ENCODE measurements at places on chromosomes 13 and 19.

DNA sequence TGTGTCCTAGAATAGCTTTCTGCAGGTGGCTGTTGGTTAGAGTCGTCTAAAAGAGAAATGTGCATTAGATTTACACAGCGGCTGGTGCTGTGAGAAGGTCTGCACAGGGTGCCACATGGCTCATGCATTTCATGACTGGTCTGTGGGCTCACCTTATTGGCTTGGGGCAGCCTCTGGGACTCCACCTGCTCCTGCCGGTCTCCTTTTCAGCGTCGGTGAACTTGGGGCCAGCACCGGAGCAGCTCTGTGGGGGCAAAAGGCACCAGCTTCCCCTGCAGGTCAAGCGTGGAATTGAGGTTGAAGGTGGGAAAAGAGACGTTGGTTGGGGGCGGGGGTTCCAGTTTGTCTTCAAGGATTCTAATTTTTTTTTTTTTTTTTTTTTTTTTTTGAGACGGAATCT lies 3.1 kb upstream of the PNMA8C start:
- DNase-seq = no peak

DNA sequence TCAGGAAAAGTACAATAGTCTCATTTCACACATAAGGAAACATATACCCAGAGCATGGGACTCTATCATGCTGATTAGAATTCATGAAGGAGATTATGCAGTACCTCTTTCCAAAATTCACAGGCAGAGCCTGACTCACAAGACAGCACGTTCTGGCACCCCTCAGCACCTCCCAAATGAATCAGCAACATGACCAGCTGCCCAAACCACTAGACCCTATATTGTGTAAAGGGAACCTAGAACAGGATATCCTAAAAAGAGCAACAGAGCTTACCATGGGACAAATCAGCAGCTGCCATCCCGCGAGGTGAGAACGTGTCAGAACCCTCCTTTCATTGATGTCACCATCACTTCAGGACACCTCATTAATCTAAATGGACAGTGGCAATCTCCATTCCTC lies 2.5 kb downstream of the ZNF426 start:
- no peak for DNase-seq

DNA sequence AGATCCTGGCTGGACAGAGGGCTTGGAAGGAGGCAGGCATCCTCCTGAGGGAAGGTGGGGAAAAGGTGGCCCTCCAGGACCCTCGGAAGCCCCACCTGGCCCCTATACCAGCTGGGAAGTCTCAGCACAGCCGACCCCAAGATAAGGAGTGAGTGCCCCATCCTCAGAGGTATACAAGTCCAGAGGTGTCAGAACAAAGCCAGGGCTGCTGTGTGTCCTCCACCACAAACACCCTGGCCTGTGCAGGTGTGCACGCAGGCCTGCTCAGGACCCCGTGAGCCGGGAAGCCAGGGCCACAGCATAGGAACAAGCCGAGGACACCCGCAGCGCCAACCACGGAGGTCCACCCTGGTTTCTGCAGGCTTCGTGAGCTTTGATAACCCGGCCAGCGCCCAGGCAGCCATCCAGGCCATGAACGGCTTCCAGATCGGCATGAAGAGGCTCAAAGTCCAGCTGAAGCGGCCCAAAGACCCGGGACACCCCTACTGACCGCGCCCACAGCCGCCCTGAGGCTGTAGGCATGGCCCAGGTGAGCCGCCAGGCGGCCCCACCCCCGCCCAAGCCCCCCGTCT lies 68.6 kb downstream of the CELF5 start:
- DNase-seq = no peak

- no peak for DNase-seq
Observed at GRCh38 chr19:7638802-7639465, 2.0 kb downstream of the STXBP2 start.

DNA sequence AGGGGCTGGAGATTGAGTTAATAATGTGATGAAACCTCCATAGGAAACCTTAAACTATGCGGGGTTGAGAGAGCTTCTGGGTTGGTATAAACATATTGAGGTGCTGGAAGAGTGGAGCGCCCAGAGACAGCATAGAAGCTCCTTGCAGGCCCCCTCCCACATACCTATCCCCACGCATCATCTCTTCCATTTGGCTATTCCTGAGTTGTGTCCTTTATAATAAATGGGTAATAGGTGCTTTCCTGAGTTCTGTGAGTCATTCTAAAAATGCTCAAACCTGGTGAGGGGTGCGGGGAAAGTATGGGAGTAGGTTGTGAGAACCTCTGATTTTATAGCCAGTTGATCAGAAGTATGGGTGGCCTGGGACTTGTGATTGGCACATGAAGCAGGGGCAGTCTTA lies 14.6 kb downstream of the CCDC122 start:
- no peak for DNase-seq

DNA sequence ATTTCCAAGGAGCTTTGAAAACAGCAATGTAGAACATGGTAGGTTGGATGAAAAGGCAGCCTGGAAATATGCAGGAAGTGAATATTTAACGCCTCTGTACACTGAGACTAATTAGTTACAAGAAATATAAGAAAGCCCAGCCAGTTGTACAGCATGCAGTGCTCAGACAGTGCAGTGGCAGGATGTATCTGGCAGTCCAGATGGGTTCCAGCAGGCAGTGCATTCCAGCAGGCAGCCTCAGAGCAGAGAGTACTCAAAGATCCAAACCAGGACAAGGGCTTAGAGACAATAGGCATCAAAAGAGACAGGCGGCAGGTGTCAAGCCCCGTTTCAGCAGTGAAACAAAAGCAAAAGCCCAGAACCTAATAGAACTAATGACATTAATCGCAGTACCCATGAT lies 2776.3 kb downstream of the PCDH9 start:
- no peak for DNase-seq

- peak; percentile 44 for DNase-seq
Observed at GRCh38 chr13:28707629-28708427, 10.9 kb downstream of the SLC46A3 start.

DNA sequence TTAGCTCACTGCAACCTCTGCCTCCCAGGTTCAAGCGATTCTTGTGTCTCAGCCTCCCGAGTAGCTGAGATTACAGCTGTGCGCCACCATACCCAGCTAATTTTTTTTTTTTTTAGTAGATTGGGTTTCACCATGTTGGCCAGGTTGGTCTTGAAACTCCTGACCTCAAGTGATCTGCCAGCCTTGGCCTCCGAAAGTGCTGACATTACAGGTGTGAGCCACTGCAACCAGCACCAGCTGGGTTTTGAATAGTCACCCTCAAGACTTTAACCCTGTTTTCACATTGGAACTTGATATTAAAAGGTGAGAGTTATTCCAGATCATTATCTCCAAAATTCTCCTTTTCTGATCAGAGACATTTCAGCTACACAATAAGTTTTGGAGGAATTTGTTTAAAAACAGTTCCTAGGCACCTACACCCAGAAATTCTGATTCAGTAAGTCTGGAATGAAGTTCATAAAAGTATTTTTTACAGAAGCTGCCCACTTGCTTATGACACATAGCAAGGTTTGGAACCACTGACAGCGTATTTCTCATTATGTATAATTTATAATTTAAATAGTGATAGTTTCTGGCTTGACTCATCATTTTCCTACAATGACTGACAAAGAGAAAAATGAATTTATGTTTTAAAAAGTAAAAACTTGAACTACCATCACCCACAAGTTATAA lies 417.3 kb downstream of the DIAPH3 start:
- no peak for DNase-seq

DNA sequence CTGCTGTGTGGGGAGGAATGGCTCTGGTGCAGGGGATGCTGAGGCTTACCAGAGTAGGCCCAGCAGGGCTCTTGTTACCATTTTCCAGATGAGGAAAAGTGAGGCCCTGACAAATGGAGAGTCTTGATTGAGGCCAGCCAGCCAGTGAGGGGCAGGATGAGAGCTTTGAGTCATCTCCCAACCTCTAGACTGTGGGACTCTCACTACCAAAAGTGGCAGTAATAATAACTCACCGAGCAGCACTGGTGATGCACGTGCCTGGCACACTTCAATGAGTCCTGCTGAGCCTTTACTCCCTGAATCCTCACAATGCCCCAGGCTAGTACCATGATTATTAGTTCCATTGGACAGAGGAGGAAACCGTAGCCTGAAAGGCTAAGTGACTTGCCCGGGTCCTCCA lies 7.8 kb downstream of the CIC start:
- no peak for DNase-seq

DNA sequence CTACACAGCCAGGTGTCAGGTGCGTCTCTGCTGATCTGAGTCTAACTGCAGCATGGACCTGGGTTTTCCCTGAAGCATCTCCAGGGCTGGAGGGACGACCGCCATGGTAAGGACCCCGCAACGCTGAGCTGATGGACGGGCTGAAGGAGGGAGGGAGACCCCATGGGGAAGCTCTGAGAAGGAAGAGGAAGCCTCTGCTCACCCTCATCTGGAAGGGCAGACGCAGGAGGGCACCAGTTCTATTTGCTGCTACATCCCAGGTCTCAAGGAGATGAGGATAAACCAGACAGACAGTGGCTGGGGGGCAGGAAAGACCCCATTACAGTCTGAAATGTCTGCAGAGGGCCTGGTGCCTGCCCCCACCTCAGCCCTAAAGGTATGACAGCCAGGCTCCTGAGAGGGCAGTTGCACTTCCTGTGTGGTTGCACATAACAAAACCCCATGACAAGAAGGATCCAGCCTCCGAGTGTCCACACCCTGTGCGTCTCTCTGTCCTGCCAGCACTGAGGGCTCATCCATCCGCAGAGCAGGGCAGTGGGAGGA lies at the start of gene LILRA2:
TSS of gene LILRA2 (plus strand) at position 461 of the 543 bp plus-strand sequence. CDS start 89 bp downstream, outside the sequence.
- no peak for DNase-seq

- DNase-seq = no peak
Observed at GRCh38 chr19:9700229-9700981, 25.5 kb upstream of the ZNF562 start.

- DNase-seq = no peak
Observed at GRCh38 chr19:51034704-51035103, at the start of gene KLK12. TSS of gene KLK12 (minus strand) at chr19:51035002. CDS start at chr19:51034621, 381 bp downstream.

DNA sequence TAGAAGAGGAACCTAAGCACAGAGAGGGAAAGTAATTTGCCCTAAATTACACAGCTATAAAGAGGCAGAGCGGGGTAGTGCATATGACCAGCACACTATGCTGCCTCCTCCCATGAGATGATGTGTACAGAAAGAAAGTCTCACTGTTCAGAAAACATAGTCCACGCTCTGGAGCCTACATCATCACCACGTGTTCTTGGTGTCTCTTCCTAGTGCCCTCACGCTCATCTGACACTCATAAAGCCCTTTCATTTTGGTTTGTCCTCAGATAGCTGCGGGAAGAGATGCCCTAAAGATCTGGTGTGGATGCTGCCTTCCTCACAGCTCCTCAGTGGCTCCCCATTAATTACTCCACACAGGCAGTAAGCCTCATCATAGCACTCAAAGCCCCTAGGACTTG lies 27.4 kb upstream of the SIAH3 start:
- no peak for DNase-seq

DNA sequence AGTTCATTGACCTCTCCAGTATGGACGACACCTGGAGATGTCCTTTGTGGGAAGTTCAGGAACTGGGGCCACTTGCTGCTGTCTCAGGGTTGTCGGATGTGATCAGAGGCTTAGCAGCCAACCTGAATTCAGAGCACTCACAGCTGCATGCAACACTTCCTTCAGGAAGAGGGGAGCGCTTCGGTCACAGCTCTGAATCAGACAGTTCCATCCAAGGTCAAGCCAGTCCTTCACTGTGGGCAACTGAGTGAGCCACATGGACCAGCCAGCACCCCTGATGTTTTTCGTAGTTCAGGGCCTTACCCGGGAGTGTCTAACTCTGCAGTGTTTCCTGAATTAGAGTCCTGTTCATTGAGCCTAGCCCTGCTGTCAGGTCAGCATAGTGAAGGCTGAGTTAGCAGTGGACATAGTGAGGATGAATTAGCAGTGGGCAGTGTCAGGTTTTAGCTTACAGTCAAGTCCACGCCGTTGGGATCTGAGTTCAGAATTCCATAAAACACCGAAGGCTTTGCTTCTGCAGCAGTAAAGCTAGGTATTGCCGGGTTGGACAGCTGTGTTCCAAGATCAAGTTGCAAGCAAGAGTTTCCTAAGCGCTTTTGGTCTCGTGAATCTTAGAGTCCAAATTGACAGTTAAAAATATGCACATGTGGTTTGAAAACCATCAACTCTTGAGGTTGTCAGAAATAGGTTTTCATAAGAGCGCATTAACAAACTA lies 5.1 kb downstream of the ZNF555 start:
- DNase-seq = no peak

GRCh38 chr19:48513289-48514122 lies 1.9 kb upstream of the LMTK3 start:
- no peak for DNase-seq

DNA sequence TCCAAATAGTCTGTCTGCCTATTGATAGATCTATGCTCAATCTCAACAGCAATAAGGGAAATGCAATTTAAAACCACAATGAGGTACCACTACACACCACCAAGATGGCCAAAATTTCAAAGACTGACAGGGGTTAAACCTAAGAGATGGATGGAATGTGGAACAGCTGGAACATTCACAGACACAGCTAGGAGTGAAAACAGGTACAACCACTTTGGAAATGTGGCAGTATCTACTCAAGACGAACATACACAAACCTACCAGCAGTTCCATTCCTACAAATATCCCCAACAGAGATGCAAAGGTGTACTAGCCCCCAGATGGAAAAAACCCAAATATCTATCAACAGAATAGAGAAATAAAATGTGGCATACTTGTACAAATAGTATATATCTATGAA lies 86.4 kb downstream of the TSC22D1 start:
- DNase-seq = no peak

GRCh38 chr13:105465251-105465650 lies 1070.2 kb downstream of the EFNB2 start:
- DNase-seq = no peak
